ENCODE measurements at places on chromosomes 16 and 17.

- DNase-seq, result no peak
Observed at GRCh38 chr17:11916091-11916490, 81.2 kb downstream of the ZNF18 start.

GRCh38 chr17:1643293-1643998 is 2.1 kb downstream of the SCARF1 start:
- no peak for DNase-seq

DNA sequence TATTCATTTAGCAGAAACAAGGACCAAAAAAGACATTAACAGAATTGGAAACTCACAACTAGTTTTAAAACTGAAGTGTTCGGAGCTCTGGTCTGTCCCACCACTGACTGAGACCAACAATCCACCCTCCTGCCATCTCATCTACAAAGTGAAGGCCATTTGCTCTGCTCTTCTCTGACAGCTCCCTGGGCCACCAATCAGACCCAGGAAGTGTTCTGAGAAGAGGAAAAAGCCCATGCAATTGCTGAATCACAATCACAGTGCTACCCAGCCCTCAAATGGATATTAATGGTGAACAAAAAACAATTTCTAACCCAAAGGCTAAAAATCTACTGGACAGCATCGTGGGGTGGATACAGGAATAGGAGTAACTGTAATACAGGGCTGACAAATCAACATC is 2.1 kb downstream of the RPL23 start:
- DNase-seq, result no peak

DNA sequence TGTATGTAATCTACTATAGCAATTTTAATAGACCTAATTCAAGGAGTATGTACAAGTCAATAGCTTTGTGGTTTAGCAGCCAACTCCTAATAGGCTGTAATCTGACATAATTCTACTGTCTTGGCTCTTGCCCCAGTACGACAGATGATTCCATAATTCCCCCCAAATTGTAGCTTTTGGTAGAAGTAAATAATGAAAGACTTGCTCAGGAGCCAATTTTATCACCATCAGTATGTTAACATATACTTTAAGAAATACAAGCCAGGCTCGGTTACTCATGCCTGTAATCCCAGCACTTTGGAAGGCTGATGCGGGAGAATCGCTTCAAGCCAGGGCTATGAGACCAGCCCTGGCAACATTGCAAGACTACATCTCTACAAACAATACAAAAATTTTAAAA is 53.9 kb downstream of the AP2B1 start:
- DNase-seq, result no peak

GRCh38 chr17:64327201-64327930 is 63.3 kb downstream of the PECAM1 start:
- no peak for DNase-seq

DNA sequence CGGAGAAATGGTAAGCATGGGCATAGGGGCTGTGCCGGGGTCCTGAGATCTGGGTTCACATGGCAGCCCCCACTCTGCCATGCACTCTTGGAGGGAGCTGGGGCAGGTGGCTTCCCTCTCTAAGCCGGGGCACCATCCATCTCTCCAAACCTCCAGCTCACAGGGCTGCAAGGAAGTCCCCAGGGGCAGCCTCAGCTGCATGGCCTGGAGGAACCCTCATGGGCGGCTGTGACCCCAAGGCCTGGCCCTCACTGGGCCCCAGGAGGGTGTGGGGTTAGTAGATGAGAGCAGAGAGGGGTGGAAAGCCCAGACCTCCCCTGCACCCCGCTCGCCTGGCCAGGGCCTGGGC is 2.6 kb downstream of the CTRB2 start:
- DNase-seq, result no peak

DNA sequence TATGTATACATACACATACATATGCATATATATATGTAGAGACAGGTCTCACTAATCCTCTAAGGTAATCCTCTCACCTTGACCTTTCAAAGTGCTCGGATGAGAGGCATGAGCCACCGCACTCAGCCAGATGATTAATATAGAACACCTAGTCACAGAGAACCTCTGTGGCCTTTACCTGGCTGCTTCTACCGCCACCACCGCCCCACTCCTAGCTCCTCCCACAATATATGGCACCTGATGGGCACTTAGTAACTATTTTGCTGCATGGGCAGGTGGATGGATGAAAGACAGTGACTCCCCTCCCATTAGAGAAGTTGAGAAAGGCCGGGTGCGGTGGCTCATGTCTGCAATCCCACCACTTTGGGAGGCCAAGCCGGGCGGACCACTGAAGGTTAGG is 16.7 kb upstream of the ATP2C2 start:
- DNase-seq, result no peak

DNA sequence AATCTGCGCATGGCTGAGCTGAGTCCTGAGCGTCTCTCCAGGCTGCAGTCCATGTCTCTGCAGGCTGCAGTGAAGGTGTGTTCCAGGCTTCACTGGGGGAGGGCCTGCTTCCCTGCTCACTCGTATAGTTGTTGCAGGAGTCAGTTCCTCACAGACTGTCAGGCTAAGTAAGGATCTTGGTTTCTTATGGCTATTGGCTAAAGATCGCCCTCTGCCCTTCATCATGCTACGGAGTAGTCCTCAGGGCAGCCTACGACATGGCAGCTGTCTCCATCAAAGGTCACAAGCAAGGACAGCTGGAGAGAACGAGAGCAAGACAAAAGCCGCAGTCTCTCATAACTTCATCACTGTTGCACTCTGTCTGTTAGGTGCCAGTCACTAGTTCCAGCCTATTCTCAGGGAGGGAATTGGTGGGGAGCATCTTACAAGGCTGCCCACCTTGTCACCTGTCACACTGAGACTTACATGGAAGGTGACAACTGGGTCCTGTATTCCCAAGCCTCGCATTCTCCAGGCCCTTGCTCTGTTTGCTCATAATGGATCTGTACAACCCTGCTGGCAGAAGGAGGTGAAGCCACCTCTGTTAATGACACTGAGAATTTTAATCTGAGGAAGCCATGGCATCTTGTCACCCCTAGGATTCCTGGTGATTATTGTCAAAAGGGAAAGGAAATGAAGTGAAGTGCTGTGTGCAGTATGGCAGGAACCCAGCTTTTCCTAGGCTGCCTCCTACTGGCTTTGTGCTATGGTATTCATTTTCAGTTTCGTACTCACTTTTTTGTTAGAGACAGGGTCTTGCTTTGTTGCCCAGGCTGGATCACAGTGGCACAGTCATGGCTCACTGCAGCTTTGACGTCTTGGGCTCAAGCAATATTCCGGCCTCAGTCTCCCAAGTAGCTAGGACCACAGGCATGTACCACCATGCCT is 43.4 kb downstream of the MFSD11 start:
- DNase-seq, result no peak

DNA sequence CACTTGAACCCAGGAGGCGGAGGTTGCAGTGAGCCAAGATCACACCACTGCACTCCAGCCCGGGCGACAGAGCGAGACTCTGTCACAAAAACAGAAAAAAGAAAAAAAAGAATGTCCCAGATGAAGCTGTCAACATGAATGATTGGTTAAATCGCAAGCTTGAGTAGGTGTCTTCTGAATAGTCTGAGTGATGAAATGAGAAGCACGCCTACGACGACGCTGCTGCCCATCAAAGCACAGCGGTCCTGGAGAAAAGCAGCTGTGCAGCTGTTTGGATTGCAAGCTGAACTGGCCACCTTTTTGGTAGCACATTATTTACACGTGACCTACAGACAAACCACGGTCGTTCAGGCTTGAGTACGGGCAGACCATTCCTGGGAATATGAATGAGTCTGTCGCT is 12.5 kb downstream of the ADCY9 start:
- no peak for DNase-seq

DNA sequence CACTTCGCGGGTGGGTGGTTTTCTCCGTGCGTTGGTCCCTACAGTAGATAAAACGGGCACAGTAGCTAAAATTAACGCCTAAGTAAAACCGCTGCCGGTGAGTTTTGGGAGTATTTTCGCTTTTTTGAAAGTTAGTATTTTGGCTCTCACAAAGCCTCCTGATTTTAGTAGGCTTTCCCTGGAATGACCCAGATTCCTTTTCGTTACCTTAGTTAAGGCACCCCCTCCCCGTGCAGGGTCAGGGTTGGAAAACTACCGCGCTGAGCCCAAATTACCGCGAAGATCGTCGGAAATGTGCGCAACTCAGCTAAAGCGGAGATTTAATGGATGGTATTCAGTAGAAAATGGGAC is 28.3 kb upstream of the ST6GALNAC1 start:
- DNase-seq, result no peak

GRCh38 chr17:48522031-48522653 is 8.7 kb downstream of the HOXB1 start:
- DNase-seq, result peak; percentile 53
